NCI-H2029 (cell line): ENCODE measurements at places on chromosomes 3 and 15.

- DNase-seq = peak; percentile 44
Observed at GRCh38 chr3:50483374-50483773, 20.1 kb downstream of the CACNA2D2 start.

- DNase-seq = no peak
Observed at GRCh38 chr3:106587551-106587950, 718.7 kb upstream of the CBLB start.

DNA sequence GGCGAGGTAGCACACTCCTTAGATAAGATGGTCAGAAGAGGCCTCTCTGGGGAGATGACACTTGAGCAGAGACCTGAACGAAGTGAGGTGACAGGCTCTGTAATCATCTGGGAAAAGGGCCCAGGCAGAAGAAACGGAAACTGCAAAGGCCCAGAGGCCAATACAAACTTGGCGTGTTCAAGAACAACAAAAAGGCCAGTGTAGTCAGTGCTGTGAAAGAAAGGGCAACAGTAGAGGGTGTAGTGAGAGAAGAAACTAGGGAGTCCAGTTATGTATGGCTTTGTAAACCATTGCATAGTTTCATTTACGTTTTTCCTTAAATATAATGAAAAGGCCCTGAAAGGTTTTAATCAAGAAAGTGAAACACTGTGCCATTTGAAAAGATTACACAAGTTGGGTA is 31.8 kb downstream of the PLD1 start:
- DNase-seq = no peak

- peak; percentile 56 for DNase-seq
Observed at GRCh38 chr3:149330609-149331331, 2.7 kb downstream of the TM4SF18 start.

GRCh38 chr3:170480111-170480510 is 61.4 kb downstream of the CLDN11 start:
- DNase-seq = no peak

DNA sequence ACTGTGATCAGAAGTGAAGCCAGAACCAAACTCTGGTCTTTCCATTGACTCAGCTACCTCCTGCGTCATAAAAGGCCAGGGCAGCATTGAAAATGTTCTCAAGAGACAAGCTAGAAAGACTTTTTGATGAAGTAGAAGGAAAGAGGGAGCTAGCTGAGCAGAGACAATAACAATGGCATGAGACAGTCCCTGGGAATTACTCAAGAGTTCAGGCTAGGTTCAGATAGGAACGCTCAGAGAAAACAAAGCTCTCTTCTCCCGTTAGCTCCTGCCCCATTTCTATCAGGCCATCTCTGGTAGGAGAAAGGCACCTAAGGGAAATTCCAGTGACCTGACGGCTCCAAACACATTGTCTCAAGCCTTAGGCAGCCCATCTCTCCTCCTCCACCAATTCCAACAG is 7.0 kb upstream of the OXTR start:
- no peak for DNase-seq

DNA sequence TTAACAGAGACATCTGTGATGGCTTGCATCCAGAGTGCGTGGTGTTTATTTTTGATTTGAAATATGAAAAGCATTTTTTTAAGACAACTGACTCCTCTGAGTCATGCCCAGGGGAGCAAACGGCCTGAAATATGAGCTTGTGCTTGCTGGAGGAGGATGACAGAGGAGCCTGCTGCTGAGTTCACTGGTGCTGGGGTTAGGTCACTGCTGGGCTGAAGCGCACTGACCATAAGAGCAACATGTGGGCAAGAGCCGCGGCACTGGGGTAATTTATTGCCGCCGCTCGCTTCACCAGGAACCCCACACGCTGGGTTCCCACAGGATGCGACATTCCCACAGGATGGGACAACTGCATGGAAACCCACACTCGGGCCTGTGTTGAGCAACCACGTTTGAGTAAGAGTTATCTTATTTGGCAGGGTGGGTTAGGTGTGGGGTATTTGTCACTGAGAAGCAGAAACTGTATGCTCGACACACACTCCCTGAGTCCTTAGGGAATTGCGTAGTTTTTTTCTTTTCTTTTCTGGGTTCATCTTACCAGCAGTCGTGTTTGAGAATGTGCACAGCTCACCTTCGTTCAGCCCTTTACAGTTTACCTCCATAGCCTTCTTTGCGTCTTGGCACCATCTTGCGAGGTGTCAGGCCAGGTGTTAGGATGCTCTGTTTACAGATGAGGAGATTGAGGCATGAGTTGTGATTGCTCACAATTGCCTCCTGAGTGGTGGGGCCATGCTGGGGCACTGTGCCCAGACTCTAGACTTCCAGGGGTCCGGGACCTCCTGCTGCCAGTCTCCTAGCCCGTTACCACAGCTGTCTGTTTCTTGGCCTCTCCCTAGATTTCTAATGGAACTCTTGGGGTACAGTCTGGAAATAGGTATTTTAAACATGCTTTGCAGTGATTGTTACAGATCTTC is 60.4 kb downstream of the SMAD3 start:
- no peak for DNase-seq

DNA sequence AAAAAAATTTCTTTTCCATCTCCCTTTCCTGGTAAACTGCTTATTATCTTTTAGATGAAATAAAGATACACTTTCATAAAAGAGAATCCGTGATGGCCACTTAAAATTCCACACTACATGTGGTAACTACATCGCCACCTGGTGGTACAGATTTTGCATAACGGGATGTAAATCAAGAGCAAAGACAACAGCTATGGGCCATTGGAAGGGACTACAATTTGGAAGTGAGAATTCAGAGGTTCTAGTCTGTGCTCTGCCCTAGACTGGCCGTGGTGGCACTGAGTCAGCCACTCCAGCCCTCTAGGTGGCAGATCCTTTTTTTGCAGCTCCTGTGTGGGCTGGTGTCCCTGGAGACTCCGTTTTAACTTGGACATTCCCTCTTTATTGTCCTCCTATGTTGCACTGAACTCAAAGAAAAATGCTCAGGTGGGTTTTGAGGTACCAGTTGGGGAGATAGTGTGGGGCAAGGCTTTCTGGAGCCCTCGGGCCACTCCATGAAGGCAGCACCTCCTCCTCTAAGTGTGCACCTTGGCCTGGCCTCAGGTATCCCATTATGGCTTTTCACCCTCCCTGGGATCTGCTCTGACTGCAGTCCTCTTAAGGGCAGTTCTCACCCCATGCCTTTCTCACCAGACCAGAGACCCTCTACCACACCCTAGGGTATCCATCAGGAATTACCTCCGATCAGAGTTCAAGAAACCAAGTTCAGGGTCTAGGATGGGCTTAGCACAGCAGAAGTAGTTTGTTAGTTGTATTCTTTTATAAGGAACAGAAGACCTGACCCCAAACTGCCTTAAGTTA is 54.9 kb downstream of the SPSB4 start:
- peak; percentile 81 for DNase-seq

DNA sequence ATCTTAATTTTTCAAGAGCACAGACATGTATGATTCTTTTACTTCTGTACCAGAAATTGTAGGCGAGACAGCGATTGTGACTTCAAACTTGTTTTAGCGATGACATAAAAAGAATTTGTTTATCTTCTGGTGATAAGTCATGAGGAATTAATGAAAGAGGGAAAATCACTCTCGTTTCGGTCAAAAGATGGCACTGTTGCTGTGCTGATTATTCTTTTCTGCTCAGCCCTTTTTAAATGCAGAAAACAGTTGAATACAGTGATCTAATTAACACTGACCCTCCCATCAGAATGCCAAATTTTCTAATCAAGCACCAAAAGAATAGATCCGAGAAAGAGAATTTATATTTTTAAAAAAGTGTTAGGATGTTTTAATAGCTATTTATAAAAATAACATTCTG is 52.6 kb downstream of the NSUN3 start:
- no peak for DNase-seq

GRCh38 chr3:190606596-190606995 is 92.7 kb downstream of the IL1RAP start:
- DNase-seq = no peak

- no peak for DNase-seq
Observed at GRCh38 chr15:70047386-70048197, 50.1 kb downstream of the TLE3 start.

GRCh38 chr3:184354121-184354728 is 7.2 kb downstream of the CLCN2 start:
- no peak for DNase-seq

DNA sequence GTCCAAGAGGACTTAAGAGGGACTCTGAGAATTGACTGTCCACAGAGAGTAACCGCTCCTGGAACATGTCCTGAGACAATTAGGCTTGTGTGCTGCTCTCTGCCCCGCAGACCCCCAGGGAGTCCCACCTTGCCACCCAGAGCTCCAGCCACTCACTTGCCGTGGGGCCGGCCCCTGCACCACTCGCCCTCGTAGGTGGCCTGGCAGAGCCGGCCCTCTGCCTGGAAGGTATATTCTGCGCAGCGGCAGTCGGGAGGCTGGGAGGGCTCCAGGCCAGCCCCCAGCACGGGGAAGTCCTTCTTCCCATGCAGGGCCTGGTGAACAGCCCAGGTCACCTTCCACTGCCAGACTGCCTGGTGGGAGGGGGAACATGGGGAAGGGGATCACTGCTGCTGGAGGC is 10.5 kb downstream of the ALS2CL start:
- DNase-seq = no peak

GRCh38 chr3:22245811-22246583 is 495.0 kb upstream of the ZNF385D start:
- DNase-seq = no peak

GRCh38 chr3:9448071-9448470 is 50.7 kb downstream of the SETD5 start:
- DNase-seq = no peak

- DNase-seq = no peak
Observed at GRCh38 chr3:124859025-124859424, 28.1 kb downstream of the ITGB5 start.

- DNase-seq = no peak
Observed at GRCh38 chr3:81437683-81438082, 323.8 kb downstream of the GBE1 start.

DNA sequence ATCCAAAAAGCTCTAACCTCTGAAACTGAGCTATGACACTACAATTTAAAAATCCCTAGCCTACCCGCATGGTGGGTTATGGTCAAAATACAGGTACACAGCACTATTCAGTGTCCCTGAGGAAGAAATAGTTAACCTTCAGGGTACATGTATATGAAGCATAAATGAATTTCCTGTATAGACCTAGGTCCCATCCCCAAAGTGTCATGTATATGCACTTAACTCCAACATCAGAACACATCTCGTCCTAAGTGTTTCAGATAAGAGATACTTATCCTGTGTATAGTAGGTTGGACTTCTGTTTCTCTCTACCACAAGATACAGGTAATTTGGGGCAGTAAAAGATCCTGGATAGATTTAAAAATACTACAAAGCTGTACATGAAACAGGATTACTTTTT is 6.4 kb downstream of the RPL14 start:
- DNase-seq = no peak

- no peak for DNase-seq
Observed at GRCh38 chr15:90707489-90707888, 9.7 kb upstream of the BLM start.

DNA sequence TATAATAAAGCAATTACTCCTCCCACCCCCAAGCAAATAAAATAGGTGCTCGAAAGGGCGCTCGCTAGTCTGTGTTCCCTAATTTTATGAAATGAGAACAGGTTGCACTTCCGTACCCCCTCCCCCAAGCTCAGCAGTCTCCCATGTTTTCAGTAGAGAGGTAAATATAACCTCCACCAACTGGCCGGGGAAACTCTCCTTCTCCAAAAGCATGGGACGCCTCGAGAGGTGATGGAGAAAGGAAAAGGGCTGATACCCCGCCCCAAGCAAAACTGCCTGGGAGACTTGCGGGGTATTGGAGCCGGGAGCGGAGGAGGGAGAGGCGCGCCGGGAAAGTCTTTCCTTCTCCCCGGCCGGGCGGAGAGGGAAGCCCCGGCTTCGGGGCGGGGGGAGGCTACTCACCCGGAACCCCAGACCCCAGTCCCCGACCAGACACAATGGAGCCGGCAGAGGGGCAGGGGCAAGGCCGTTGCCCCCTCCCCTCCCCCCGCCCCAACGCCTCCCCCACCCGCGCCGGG is 605 bp downstream of the DCUN1D1 start:
- DNase-seq = no peak

DNA sequence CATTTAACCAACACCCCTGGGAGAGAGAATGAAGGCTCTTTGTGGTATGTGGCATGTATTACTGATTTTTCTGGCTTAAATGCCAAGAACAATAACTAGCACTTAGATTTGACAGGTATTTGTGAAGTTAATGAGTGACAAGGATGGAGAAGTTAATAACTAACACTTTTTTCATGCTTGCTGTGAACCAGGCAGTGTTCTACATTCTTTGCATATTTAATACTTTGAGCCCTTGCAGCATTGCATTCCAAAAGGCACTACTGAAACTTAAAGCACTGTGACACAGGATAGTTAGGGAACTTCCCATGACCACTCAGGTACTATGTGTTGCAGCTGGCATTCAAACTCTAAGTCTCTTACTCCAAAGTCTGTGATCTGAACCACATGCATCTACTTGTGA is 650.6 kb downstream of the ZPLD1 start:
- no peak for DNase-seq

GRCh38 chr15:51069983-51070382 is 24.7 kb downstream of the TNFAIP8L3 start:
- no peak for DNase-seq

GRCh38 chr3:158470944-158471638 is 99.9 kb upstream of the MLF1 start:
- DNase-seq = no peak

DNA sequence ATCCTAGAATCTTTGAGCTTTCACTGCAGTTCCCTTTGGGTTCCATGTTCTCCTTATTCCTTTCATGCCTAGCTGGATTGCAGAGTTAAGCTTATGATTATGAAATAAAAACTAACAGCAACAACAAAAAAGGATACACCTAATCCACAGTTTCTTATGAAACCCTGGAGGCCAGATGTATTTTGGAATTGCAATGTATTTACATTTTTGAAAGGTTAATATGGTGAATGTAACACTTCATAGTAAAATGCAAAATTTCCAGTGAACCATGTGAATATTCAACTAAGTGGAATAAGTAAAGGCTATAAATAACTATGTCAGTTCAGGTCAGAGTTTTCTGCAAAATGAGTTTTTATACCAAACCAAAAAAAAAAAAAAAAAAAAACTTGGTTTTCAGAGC is 65.8 kb upstream of the FLNB start:
- DNase-seq = no peak

- no peak for DNase-seq
Observed at GRCh38 chr3:143237077-143237627, 117.6 kb downstream of the CHST2 start.

- DNase-seq = no peak
Observed at GRCh38 chr3:154584041-154584440, 154.1 kb upstream of the GPR149 start.

GRCh38 chr3:152457500-152458375 is 189.0 kb downstream of the MBNL1 start:
- no peak for DNase-seq

- no peak for DNase-seq
Observed at GRCh38 chr15:36831904-36832287, 252.5 kb downstream of the CDIN1 start.
